SK-MEL-5 (cell line): ENCODE measurements at places on chromosomes 11 and 22. TPM values are rescaled to one million over a fixed set of nuclear protein-coding genes. Genes with fewer than 3 reads are reported as not detected.

- no peak for DNase-seq
Observed at GRCh38 chr11:19060629-19061028, at the start of gene MRGPRX2. MRGPRX2 (minus strand) TSS chr11:19060717; CDS start chr11:19056402, 4,315 bp downstream.

- DNase-seq, result peak; percentile 90
Observed at GRCh38 chr22:46661221-46661851, 41.1 kb downstream of the GRAMD4 start.

GRCh38 chr11:68033708-68034045 lies 3.2 kb downstream of the NDUFS8 start:
- no peak for DNase-seq

DNA sequence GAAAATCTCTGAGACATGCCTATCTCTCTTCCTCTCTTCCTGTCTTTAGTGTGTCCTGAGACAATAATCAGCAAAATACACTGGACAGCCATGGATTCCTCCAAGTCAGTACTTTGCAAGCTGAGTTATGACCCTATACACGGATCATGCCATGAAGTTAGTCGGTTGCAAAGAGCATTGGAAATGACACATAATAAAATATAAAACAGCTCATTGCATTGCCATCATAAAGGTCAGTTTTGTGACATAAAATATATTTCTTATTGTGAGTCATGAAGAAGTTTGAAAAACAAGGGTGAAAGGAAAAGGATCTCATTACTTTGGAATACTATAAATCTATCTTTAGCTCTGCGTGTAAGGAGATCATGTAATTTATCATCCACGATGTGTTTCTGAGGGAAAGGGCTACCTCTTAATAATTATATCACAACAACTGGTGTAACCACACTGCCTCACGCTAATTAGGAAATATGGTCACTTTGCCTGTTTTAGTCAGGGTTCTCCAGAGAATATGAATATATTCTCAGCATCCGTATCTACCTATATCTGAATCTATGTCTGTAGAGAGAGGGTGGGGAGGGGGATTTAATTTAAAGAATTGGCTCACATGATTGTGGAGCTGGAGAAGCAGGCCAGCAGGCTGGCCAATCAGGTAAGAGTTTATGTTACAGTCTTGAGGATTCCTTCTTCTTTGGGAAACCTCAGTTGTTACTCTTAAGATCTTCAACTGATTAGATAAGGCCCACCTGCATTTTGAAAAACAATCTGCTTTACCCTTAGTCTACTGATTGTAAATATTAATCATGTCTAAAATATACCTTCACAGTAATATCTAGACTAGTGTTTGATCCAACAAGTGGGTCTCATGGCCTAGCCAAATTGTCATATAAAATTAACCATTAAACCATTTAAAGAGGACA lies 198.8 kb downstream of the FAT3 start:
- no peak for DNase-seq

Gene MOB2
- total RNA-seq, result 18.0 and 22.5 TPM in 2 replicates

DNA sequence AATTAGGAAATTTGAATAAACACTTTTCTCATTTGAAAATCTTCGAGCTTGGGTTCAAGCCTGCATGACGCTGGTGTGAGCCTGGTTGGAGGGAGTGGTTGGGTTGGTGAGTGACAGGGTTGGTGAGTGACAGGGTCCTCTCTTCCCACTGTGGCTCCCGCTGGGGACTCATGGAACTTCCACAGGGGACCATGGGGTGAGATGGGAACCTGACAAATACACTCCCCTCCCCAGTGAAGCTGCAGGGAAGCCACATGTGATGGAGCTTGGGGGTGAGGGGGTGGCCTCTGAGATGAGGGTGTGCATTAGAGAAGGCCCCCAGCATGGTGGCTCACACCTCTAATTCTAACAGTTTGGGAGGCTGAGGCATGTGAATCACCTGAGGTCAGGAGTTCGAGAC lies 66.8 kb downstream of the RTL6 start:
- no peak for DNase-seq
